ENCODE measurements at places on chromosomes 11 and 22.

- no peak for DNase-seq
Observed at GRCh38 chr11:6474413-6474792, 662 bp upstream of the TRIM3 start.

DNA sequence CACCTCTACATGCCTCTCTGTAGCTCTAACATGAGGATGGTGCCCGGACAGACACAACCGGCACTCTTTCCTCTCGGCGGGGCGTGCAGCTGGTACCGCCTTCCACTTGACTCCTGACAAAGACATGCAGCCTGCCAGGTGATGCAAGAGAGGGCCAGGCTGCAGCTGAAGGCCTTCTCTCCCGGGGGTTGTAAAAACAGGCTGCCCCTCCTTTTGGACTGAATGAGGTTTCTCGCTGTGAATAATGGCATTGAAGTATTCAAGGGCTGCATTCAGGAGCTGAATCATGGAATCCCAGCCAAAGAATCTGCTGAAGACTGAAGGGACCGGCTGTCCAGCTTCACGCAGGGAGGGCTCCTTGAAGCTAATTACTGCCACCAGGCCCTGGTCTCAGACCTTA lies 110.9 kb downstream of the GALNT18 start:
- DNase-seq, result no peak

DNA sequence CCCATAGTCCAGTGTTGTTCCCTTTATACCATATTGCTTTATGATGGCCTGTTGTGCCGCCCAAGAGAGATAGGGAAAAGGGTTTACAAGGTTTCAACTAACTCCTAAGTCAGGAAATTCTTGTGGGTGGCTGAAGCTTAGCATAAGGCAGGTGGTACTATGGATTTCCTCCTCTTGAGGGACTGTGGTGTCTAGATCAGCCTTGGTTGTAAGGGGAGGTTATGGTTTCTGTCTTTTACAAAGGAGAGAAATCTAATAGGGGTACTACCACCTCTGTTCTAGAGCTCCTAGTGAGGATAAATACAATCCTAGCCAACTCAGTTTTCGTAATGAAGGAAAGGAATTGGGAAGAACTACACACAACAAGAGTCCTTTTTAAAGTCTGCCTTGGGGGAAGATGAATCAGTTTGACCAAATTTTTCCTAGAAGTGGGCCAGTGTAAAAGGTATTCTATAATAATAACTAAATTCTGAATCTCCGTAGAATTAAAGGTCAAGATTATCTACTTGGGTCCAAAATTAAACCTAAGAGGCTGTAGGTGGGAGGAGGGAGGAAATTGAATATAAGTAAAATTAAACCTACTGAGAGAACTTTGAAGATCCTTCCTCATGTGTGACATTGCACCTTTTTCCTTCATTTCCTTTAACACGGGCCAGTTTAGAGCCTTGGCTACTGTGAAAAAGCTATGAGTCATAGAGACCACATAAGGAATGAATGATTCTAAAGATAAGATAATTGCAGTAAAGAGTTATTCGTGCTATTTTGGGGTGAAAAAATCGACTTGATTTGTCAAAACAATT lies 17.2 kb downstream of the DLAT start:
- DNase-seq, result no peak

GRCh38 chr11:118042796-118043195 lies 34.1 kb upstream of the TMPRSS4 start:
- no peak for DNase-seq

GRCh38 chr11:70504246-70505020 lies 106.1 kb downstream of the CTTN start:
- no peak for DNase-seq

GRCh38 chr11:8297781-8298440 lies 34.2 kb upstream of the LMO1 start:
- DNase-seq, result no peak

- DNase-seq, result no peak
Observed at GRCh38 chr11:73268671-73269271, 3.4 kb upstream of the P2RY6 start.

GRCh38 chr11:23111527-23111926 lies 251.3 kb upstream of the CCDC179 start:
- DNase-seq, result no peak

All from T-helper 9 cell (primary cell).